Activated T-cell treated with anti-CD3 and anti-CD28 coated beads, Interleukin-2, amount 50 U/mL, for 24 hours (primary cell): ENCODE measurements at places on chromosomes 1 and 21.

GRCh38 chr1:168714012-168714411 is 15.0 kb downstream of the DPT start:
- no peak for DNase-seq

GRCh38 chr1:30134466-30135217 is 588.7 kb downstream of the MATN1 start:
- no peak for DNase-seq

DNA sequence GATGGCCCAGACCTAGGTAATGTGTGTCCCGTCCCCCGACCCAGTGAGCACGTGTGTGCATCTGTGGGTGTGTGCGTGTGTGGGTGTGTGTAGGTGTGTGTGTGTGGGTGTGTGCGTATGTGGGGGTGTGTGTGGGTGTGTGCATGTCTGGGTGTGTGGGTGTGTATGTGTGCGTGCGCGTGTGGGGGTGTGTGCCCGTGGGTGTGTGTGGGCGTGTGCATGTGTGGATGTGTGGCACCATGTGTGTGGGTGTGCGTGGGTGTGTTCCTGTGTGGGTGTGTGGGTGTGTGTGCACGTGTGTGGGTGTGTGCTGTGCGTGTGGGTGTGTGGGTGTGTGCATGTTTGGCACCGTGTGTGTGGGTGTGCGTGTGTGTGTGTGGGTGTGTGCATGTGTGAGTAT is 309.5 kb downstream of the KIF26B start:
- no peak for DNase-seq

GRCh38 chr1:56501426-56501825 is 77.9 kb downstream of the PLPP3 start:
- DNase-seq: no peak

GRCh38 chr1:58791106-58791505 is 7.3 kb upstream of the JUN start:
- DNase-seq: no peak

GRCh38 chr1:118902711-118903191 is 85.4 kb downstream of the TBX15 start:
- DNase-seq: no peak

- DNase-seq: no peak
These were observed 18.5 kb downstream of the CHIT1 start for GRCh38 chr1:203210988-203211387.

- no peak for DNase-seq
These were observed 46.0 kb downstream of the NUF2 start for GRCh38 chr1:163367721-163368120.

- no peak for DNase-seq
These were observed 1.5 kb downstream of the EDEM3 start for GRCh38 chr1:184753117-184753516.

DNA sequence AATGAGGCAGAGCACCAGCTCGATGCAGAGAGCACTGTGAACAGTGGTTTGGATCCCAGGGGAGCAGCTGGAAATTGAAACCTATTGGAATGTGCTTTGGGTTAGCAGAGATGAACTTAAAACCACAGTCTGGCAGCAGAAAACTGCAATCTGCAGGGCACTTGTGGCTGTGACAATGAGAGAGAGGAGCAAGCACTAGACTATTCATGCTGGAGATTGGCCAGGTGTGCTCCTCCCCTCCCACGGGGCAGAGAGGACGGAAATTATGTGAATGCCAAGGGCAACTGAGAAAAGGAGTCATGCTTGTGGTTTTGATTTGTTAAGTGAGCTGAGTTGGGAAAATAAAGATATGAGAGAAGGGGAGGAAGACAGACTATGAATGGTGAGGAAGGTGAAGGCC is 38.1 kb downstream of the HSD3B2 start:
- DNase-seq: no peak
